ENCODE measurements at places on chromosomes 1 and 21. TPM values are rescaled to one million over a fixed set of nuclear protein-coding genes. Genes with fewer than 3 reads are reported as not detected.

BGLAP gene
- total RNA-seq: not detected

AMY2A gene
- not detected for total RNA-seq

SELENBP1 gene
- total RNA-seq: 6.2 TPM

SCAMP3 gene
- total RNA-seq: 92.3 TPM

TIE1 gene
- total RNA-seq: not detected

EPHA8 gene
- 0.04 TPM for total RNA-seq

All from A549 treated with dexamethasone at 1 μM for 4 hours (cell line).